ENCODE measurements at places on chromosomes 5 and 9.
A peak's percentile ranks its signal among the peaks of the same experiment; 100 is the strongest.

DNA sequence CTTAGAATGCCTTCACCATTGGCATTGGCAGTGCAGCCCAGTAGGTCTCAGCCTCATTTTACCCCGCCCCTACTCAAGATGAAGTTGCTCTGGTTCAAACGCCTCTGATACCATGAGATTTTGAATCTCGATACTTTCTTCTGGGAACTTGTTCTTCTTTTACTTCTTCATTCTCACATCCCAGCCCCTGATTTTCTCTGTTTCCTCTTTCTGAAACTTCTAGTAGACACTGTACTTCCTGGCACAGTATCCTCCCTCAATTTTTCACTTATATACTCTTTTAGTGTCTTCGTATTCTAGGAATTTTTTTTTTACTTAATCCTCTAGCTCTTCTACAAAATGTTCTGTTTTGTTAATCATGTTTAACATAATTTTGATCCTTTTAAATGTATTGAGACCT, 13.1 kb upstream of the ZNF79 start:
- DNase-seq, result no peak
- no peaks in the 10 kb centered on the region for H3K4me1 ChIP-seq
- H3K36me3 ChIP-seq, result no peaks in the 10 kb centered on the region
- no peak overlapping the region for H3K4me3 ChIP-seq

- no peak for DNase-seq
- H3K27ac ChIP-seq, result no peak overlapping the region
- H3K4me1 ChIP-seq, result peaks cover 5% of the 10 kb centered on the region
- peak overlapping the region; percentile 28 for H3K4me3 ChIP-seq
These were observed 11.7 kb upstream of the NSMF start for GRCh38 chr9:137470785-137471184.

DNA sequence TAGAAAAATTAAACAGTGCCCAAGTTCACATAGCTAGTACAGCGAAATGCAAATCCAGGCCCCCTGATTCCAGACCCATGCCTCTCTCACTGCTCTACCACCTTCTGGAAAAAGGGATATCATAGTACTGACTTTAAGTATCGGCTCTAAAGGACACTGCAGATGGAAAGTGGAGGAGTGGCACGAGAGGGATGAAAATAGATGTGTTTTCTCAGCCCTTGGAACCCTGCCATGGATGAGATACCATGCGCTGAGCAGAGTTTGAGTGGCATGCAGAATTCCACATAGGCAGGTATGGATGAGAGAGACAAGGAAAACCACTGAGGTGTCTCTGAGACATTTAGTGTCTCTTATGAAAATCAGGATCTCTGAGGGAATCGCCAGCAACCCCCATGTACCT, 18.8 kb downstream of the CKMT2 start:
- no peaks in the 10 kb centered on the region for H3K4me1 ChIP-seq
- H3K36me3 ChIP-seq, result no peaks in the 10 kb centered on the region
- H3K27ac ChIP-seq, result no peak overlapping the region
- no peaks in the 10 kb centered on the region for H3K27me3 ChIP-seq
- no peak for DNase-seq

- H3K27ac ChIP-seq, result no peak overlapping the region
- H3K27me3 ChIP-seq, result no peaks in the 10 kb centered on the region
- peaks cover 20% of the 10 kb centered on the region for H3K4me1 ChIP-seq
- peaks cover 16% of the 10 kb centered on the region for H3K36me3 ChIP-seq
- no peak for DNase-seq
These were observed 14.9 kb downstream of the RASGRF2 start for GRCh38 chr5:80975065-80975464.

DNA sequence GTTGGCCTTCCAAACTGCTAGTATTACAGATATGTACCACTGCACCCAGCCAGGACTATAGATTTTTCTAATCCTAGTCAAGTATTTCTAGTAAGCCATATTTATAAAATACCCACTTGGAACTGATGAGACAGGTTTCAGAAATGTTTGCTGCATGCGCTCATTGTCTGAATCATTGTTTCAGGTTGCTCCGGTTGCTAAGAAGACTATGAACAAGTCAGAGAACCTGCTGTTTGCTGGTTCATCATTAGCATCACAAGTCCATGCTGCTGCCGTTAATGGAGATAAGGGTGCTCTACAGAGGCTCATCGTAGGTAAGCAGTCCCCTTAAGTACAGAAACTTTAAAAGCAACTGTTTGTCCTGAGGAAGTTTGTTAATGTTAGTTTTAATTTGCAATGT, 5.3 kb downstream of the INVS start:
- no peak for DNase-seq
- H3K27me3 ChIP-seq, result no peaks in the 10 kb centered on the region
- H3K4me1 ChIP-seq, result peaks cover 6% of the 10 kb centered on the region
- H3K27ac ChIP-seq, result no peak overlapping the region
- H3K36me3 ChIP-seq, result peaks cover 11% of the 10 kb centered on the region

DNA sequence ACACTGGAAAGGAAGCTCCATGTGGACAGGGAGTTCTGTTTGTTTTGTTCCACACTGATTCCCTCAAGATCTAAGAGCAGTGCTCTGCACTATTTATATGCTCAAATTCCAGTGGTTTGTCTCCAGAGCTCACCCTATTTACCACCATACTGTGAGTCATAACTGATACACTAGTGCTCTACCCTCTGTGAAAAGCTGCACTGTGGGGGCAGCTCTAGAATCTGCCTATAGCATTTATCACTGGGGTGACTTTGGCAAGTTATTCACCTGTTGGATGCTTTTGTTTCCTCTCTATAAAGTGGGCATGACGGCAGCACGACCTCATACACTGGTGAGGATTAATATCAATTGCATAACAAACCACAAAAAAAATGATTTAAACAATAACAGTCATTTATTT, 307.8 kb downstream of the NR2F1-AS1 start:
- no peak for DNase-seq
- no peaks in the 10 kb centered on the region for H3K27me3 ChIP-seq
- H3K36me3 ChIP-seq, result no peaks in the 10 kb centered on the region
- H3K4me1 ChIP-seq, result no peaks in the 10 kb centered on the region
- no peak overlapping the region for H3K27ac ChIP-seq
- H3K4me3 ChIP-seq, result no peak overlapping the region

DNA sequence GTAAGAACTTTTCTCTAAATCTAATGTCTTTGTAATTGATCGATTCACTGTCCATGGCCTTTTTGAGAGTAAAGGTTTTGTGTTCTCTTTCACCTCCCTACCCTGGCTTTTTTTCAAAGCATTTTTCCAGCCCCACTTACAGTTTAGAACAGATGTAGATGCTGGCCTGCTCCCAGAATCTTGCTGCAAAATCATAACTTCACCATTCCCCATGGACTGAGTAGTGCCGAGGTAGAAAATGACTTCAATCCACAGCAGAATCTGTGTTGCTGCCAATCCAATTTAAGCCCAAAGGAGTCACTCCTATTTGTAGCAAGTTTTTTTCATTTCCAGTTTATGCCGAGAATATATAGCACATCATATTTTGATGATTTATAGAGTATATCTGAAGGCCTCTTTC, 46.5 kb upstream of the CEMIP2 start:
- no peak for DNase-seq
- no peaks in the 10 kb centered on the region for H3K27me3 ChIP-seq
- no peak overlapping the region for H3K4me3 ChIP-seq
- no peaks in the 10 kb centered on the region for H3K36me3 ChIP-seq
- H3K27ac ChIP-seq, result no peak overlapping the region
